ENCODE measurements at places on chromosomes 4 and X. TPM values are rescaled to one million over a fixed set of nuclear protein-coding genes. Genes with fewer than 3 reads are reported as not detected.

The MAOA gene
- 0.86 TPM for total RNA-seq

The CCKAR gene
- total RNA-seq = not detected

The SLITRK2 gene
- total RNA-seq = not detected

The CAPN6 gene
- not detected for total RNA-seq

The MTCP1 gene
- total RNA-seq = 23.3 TPM

The MAGEA11 gene
- not detected for total RNA-seq

The RNF175 gene
- total RNA-seq = not detected

The GPC4 gene
- 0.02 TPM for total RNA-seq

The EXOC1L gene
- total RNA-seq = not detected

The MAGEH1 gene
- 6.5 TPM for total RNA-seq

The ADH6 gene
- total RNA-seq = not detected

The ZNF330 gene
- total RNA-seq = 27.1 TPM

The ADGRA3 gene
- total RNA-seq = 14.0 TPM

The ATP11C gene
- 16.8 TPM for total RNA-seq

The SORCS2 gene
- total RNA-seq = 5.8 TPM

The ZCCHC13 gene
- not detected for total RNA-seq

The PCYT1B gene
- total RNA-seq = not detected

The MID1IP1 gene
- 34.9 TPM for total RNA-seq

The ITM2A gene
- total RNA-seq = not detected

The TBX22 gene
- total RNA-seq = not detected

The BEX1 gene
- total RNA-seq = not detected

The MAGEB2 gene
- not detected for total RNA-seq

The DMD gene
- total RNA-seq = not detected

The GLOD5 gene
- total RNA-seq = not detected

The WDR1 gene
- total RNA-seq = 208 TPM

The TBC1D8B gene
- total RNA-seq = 1.5 TPM

The CD38 gene
- total RNA-seq = 13.5 TPM

The TRIM2 gene
- 0.62 TPM for total RNA-seq

The RAB41 gene
- total RNA-seq = not detected

The ASMT gene
- total RNA-seq = 0.15 TPM

The TLR10 gene
- total RNA-seq = 0.03 TPM

The TXK gene
- 0.15 TPM for total RNA-seq

The GNL3L gene
- total RNA-seq = 28.0 TPM

The DCLK2 gene
- total RNA-seq = 8.6 TPM
